Stimulated activated memory B cell treated with anti-CD40 and anti-IgM and Interleukin-4, amounts not matched to agents 10 μg/mL and 1 μg/mL and 100 μg/mL, for 72 hours (primary cell): ENCODE measurements at places on chromosomes 12 and 14.

GRCh38 chr12:17884581-17884980 lies 205.4 kb downstream of the RERGL start:
- no peak for ATAC-seq

- no peak for ATAC-seq
Observed at GRCh38 chr14:66359500-66359899, 126.7 kb upstream of the CCDC196 start.

DNA sequence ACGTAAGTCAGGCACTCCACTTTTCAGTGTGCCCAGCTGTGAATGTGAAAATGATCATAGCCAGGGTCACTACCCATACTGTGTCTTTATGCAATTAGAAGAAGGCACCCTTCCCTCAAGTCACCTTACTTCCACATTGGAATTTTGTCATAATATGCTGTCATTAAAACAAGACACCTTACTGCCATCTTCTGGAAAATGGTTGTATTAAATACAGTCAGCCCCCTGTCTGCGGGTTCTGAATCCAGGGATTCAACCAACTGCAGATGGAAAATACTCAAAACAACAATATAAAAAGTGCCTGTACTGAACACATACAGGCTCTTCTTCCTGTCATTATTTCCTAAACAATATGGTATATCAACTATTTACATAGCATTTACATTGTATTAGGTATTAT lies 70.2 kb upstream of the TBX5 start:
- no peak for ATAC-seq

- peak; percentile 99 for ATAC-seq
Observed at GRCh38 chr14:50363714-50364111, 33.0 kb downstream of the CDKL1 start.

- ATAC-seq: no peak
Observed at GRCh38 chr12:48201516-48201915, 1.6 kb downstream of the OR10AD1 start.

- no peak for ATAC-seq
Observed at GRCh38 chr12:18981732-18982131, 147.8 kb upstream of the PLEKHA5 start.

- no peak for ATAC-seq
Observed at GRCh38 chr12:108648371-108648770, 14.7 kb upstream of the SELPLG start.

GRCh38 chr12:10409392-10409791 lies at the start of gene KLRC4:
KLRC4 (minus strand) TSS chr12:10409757; CDS start chr12:10409575, 182 bp downstream.
- no peak for ATAC-seq

DNA sequence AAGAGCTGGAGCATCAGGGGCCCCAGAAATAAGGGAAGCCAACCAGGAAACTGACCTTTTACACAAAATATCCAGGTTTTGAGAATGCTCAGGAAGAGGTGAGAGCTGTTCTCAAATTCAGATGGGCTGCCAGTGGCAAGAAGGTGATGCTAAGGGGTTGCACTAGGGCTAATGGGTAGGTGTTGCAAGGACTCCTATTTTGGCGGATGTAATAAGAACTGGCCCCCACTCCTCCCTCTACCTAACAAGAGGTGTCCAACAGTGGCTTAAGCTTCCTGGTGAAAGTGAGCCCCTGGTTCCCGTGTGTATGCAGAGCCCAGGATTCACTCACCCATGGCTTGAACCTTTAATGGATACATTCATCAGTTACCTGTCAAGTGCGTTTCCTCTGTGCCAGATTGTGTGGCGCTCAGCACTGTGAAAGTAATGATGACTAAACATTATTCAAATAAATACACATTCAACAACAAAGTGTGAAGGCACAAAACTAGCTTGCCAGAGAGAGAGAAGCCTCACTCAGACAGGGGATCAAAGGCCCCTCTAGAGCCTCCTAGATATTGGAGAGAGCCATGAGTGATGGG lies 705 bp upstream of the CHGA start:
- ATAC-seq: no peak

- ATAC-seq: no peak
Observed at GRCh38 chr14:72864712-72865365, 29.1 kb downstream of the DPF3 start.

DNA sequence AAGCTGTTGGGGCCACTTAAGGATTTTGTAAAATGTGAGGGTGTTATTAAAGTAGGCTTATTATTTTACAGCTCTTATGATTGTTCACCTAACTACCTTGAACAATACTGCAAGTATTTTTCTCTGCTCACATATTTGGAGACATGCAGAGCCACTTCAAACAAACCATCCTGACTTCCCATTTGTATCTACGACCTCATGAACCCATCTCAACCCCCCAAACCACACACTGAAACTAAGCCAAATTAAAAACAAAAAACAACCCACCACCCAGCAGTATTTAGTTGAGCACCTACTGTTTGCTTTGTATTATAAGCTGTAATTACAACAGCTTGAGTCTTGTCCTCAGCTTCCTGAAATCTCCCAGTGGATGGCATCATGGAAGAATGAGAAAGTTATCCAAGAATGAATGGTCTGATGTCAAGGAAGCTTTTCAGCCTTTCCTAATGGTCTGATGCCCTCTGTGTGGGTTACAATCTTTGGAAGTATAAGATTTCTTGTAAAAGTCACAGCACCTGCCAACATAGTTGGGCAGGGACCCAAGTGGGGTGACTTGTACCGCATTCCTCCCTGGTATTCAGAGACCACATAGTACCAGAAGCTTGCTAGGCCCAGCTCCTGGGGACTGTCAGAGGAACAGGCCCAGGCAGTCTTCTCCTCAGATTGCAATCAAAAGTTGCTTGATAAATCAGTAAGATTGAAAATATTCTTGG lies 416.6 kb downstream of the ZFP36L1 start:
- ATAC-seq: no peak

DNA sequence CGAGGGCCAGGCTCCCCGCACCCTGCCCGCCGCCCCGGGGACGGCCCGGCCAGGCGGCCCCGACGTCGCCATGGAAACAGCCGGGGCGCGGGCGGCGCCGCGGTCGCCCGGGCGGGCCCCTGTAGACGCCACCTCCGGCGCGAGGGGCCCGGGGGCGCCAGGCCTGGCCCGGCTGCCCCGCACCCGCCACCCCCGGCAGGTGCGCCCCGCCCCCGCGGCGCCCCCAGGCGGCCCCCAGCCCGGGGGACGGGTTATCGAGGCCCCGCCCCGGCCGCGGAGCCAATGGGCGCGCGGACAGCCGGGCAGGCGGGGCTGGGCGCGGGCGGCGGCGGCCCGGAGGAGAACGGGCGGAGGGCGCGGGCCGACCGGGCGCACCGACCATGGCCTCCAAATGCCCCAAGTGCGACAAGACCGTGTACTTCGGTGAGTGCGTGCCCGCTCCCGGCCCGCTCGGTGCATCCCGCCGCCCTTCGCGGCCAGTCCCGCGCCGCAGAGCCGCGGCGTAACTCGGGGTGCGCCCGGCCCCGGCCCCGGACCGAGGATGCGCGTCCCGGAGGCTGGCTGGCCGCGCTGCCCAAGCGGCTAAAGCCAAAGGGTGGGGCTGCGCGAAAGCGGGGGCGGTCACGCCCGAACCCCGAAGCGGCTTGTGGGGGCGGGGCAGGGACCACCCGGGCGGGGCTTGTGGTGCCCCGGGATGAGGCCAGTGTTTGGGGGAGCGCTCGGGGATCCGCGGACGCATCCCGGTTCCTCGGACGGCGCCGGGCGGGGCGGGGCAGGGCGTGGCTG lies at the start of gene CRIP2:
CRIP2 (plus strand) TSS at position 339 of the 786 bp plus-strand sequence; CDS start at position 381, 42 bp downstream.
- peak; percentile 39 for ATAC-seq

DNA sequence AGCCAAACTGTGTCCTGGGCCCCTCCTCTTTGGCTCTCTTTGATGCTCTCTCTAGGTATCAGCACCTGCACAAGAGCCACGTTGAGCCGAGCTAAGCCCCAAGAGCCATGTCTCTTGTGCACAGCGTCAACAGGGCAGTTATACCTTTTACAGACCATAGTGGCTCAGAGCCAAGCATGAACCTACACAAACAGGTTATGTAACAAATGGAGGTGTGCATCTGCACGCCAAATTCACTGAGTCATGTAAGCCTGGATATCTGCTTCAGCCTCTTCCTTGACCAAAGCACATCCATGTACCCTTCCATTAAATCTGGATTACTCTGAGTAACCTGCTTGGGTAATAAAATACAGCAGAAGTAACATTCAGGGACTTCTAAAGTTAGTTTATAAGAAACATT lies 509.7 kb downstream of the NAV3 start:
- ATAC-seq: peak; percentile 20

- no peak for ATAC-seq
Observed at GRCh38 chr12:97960225-97960624, 497.6 kb downstream of the RMST start.

DNA sequence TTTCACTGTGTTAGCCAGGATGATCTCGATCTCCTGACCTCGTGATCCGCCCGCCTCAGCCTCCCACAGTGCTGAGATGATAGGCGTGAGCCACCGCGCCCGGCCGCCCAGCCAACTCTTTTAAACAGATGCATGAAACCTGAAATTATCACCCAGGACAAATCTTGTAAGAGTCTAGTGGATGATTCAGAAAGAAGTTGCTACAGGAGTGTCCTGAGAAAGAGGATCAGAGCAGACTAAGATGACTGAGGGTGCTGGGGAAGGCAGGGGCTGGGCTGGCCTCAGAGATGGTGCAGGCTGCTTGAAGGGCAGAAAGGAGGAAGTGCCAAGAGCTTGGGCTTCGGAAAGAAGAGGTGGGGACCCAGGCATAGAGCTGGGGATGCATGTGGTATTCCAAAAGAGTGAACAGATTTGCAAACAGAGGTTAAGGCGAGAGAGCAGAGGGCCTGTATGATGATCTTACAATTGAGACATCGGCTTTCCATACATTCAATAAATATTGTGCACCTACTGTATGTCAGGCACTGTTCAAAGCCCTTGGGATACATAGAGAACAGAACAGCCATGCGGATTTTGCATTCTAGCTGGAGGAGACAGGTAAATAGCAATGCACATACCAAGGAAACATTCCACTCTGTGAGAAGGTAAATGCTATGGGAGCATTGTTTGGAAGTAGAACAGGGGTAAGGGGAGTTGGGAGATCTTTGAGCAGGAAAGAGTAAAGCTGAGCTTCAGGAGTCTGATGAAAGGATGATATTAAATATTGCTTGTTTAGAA lies 7.4 kb upstream of the CD9 start:
- no peak for ATAC-seq

- no peak for ATAC-seq
Observed at GRCh38 chr14:104362761-104363605, 216.6 kb upstream of the C14orf180 start.

- ATAC-seq: no peak
Observed at GRCh38 chr12:42370013-42370412, 44.0 kb downstream of the PPHLN1 start.

DNA sequence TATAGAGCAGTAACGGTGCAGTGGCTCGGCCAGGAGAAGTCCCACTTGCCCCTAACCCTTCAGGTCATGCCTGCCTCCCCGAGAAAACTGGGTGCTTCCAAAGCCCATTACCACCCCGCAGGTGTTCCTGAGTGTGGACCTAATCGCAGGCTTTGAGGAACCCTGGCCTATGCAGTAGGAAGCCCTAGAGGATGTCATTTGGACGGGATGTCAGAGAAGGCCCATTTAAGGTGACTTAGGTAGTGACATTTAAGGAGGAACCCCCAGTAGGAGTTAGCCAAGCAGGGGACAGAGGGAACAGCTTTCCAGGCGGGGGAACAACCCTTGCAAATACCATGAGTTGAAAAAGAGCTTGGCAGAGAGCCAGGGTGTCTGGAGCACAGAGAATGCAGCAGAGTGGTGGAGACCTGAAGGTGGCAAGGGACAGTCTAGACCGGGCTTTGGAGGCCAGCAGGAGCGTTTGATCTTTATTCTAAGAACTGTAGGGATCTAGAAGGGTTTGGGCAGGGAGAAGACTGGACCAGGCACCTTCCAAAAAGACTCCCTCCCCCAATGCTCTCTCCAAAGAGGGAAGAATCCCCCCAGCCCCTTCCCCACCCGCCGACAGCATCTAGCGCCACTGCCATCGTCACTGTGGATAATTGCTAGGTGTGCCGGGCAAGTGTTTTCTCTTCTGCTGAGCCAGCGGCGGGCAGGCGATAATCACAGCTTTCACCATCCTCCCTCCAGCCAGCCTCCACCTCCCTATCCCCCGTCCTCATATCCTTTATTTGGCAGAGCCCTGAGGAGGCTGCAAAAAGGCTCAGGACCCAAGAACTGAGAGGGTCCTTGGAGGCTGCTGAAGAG lies 33.3 kb upstream of the BEGAIN start:
- no peak for ATAC-seq

DNA sequence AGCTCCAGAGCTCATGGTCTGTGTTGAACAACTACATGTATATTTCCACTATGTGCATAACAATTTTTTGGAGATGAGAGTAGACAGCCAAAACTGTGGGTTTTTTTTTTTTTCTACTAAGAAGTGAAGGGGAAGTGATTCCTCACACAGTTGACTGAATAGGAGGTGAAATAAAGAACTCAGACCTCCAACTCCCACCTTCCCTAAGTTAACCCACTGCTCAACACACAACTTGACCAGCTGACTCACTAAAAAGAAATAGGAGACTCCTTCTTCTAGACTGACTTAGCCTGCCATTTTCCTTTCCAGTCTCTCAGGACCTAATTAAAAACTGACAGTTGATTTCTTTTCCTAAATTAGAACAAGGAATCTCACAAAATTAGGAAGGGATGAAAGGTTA lies 1.7 kb downstream of the M6PR start:
- no peak for ATAC-seq

GRCh38 chr12:51185171-51185717 lies 12.3 kb upstream of the TFCP2 start:
- ATAC-seq: no peak
